ENCODE measurements at places on chromosomes 1 and 21.

GRCh38 chr1:201253906-201254624, 29.2 kb upstream of the PKP1 start:
- no peak for DNase-seq

- peak; percentile 4 for DNase-seq
Measured at GRCh38 chr1:178725466-178726086, 532 bp downstream of the RALGPS2 start.

GRCh38 chr1:88736633-88737248, 52.7 kb downstream of the PKN2 start:
- DNase-seq = no peak

GRCh38 chr1:183022202-183023145, 746 bp upstream of the LAMC1 start:
- DNase-seq = no peak

DNA sequence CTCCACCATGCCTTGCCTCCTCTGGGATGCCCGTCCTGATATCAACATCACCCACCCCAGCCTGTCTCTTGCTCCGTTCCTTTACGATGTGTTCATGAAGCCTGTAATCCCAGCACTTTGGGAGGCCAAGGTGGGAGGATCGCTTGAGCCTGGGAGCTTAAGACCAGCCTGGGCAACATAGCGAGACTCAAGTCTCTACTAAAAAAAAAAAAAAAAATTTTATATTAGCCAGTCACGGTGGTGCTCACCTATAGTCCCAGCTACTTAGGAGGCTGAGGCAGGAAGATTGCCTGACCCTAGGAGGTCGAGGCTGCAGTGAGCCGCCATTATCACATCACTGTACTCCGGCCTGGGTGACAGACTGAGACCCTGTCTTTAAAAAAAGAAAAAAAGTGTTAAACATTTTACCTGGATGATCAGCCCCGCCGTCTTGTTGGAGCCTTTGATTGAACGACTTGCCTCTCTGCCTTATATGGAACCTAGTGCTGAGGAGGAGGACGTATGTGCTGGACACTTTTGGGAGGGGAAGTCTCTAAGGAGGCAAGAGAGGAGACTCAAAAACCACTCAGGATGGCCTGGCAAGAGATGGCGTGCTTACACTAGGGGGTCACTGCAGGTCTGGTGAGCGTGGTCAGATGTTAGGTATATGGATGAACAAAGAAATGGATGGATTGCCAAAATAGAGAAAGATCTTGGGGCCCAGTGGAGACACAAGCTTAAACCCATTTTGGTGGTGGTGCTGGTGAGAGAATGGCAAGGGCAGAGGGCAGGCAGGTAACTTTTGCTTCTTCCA, 80.5 kb upstream of the IFFO2 start:
- no peak for DNase-seq

GRCh38 chr1:203625628-203626019, 1.0 kb upstream of the ATP2B4 start:
- DNase-seq = peak; percentile 53

DNA sequence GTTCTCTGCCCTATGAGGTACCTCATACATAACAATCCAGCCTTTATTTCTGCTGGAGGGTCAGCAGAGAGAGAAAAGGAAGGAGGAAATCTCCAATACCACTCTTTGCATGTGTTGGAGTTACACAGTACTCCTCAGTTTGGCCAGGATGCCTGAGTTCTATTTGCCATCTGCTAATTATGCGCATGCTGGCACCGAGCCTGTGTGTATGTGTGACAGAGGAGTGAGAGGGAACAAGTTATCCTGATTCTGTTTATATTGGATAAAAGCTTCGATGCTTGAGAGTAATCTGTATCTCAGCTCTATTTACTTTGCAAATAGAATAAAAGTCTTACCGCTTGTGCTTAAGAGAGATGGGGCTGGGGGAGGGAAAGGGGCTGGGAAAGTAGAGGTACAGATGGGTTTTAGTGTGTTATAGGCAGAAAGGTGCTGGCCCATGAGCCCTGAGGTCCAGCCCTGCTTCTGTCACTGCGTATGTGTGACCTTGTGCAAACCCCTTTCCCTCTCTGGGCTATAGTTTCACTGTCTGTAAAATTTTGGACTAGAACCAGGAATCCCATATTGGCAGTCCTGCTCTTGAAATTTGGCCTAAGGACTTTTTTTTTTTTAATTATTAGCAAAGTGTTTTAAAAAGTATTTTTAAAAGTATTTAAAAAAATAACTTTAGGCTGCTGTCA, 54.5 kb upstream of the PLXNA2 start:
- no peak for DNase-seq

DNA sequence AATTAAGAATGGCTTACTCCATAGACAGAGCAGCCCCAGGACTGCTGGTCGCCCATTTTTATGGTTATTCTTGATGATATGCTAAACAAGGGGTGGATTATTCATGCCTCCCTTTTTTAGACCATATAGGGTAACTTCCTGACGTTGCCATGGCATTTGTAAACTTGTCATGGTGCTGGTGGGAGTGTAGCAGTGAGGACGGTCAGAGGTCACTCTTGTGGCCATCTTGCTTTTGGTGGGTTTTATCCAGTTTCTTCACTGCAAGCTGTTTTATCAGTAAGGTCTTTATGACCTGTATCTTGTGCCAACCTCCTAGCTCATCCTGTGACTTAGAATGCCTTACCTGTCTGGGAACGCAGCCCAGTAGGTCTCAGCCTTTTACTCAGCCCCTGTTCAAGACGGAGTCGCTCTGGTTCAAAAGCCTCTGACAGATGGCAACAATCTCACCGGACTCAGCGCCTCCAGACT, 5.2 kb upstream of the AGPAT3 start:
- no peak for DNase-seq

- DNase-seq = no peak
Measured at GRCh38 chr21:45010860-45011259, 63.5 kb upstream of the ADARB1 start.

DNA sequence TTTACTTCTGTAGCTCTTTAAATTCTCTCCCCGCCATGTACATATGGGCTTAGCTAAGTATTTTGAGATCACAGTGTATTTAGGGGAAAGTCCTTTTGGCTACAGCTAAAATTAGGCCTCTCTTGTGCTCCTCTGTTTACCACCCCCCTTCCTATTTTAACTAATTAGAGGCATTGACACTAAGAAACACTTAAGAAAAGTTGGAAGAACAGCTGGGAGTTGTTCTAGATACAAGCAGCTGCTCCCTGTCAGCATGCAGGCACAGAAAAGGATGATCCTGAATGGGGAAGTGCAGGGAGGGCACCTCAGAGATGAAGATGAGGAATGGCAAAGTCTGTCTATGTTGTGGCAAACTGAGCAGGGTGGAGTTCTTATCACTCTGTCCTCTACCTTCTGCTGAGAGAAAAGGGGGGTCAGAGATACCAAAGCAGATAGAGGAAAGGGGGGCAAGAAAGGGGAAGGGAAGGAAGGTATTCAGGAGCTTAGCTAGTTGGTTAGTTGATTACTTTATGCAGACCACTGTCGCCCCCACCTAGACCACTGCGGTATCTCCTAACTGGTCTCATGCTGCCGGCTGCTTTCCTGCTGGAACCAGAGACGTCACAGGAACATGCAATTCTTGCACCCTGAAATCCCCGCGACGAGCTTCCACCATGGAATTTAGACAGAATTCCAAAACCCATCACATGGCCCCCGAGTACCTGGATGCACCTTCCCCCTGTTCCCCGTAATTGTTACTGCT, 82.4 kb upstream of the HOOK1 start:
- DNase-seq = no peak

DNA sequence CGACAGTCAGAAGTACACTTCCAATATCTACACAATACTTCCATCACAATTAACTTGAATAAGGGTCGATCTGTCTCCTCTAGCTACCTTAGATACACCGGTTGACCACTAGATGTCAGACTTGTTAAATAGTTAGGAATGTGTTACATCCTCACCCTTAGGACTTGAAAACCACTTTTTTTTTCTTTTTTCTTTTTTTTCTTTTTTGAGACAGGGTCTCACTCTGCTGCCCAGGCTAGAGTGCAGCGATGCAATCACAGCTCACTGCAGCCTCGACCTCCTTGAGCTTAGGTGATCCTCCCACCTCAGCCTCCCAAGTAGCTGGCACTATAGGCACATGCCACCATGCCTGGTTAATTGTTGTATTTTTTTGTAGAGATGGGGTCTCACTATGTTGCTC, 120.4 kb upstream of the GREM2 start:
- no peak for DNase-seq

- DNase-seq = no peak
Measured at GRCh38 chr1:175536369-175536768, 207.0 kb downstream of the TNR start.

- DNase-seq = no peak
Measured at GRCh38 chr21:34968414-34969333, 80.4 kb downstream of the RUNX1 start.

DNA sequence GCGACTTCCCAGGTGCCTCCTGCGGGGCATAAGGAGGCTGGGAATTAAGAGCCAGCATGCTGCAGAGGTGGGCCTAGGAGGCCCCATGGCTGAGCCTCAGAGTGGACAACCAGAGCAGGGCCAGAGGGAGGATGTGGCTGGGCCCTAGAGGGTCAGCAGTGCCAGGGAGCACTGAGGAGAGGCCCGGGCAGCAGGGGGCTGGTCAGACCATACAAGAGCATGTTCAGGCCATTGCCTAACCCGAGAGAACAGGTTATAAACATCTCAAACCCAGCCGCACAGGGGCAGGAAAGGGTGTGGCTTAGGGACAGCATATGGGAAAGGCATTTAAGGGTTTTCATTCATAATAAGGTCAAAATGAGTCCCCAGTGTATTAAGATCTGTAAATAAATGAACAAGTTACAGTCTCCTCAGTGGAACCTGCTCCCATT, 51.1 kb downstream of the IER5 start:
- no peak for DNase-seq

DNA sequence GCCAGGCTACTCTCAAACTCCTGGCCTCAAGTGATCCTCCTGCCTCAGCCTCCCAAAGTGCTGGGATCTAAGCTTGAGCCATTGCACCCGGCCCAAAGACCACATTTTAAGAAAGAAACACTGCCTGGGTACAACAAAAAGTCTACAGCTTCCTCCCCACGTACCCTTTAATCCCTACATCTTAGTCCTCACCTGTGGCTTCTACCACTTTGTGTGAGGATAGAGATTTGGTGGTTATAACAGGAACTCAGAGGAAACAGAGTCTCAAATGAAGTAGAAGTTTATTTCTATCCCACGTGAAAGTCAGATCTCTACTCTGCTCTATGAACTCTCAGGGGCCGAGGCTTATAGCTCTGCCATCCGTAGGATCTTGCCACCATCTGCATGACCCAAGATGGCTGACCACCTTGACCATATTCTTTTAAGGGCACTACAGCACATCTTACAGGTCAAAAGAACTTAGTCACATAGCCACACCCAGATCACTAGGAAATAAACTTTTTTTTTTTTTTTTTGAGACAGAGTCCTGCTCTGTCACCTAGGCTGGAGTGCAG, 13.4 kb downstream of the GPX7 start:
- DNase-seq = no peak

DNA sequence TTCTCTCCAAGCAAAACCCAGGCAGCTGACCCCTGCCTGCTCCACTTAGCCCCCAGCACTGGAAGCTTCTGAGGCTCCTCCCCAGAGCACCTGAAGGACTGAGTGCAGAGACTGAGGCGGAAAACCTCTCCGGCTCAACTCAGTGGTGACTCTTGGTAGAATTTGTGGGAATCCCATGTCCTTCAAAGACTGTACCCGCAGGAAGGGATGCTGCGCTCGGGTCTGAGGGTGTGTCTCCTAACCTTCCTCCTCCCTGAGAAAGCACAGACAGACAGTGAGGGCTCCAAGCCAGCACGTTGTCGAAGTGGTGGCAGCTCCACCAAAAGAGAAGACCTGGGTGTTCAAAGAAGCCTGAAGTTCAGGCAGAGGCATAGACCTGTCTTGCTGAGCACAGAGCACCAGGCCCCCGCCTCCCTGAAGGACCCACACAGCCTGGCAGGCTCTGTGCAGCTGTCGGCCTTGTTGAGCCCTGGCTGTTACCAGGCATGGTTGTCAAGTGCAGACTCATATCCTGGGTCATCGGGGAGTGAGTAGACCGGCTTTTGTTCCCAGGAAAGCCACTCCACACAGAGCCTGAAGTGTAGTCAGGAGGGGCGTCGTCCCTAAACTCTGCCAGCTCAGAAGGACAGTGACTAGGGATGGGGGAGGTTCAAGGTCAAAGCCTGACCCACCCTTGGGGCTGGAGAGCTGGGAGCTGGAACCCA, 36.7 kb downstream of the CSMD2 start:
- DNase-seq = no peak

- DNase-seq = no peak
Measured at GRCh38 chr1:43147625-43148327, 24.3 kb downstream of the EBNA1BP2 start.

DNA sequence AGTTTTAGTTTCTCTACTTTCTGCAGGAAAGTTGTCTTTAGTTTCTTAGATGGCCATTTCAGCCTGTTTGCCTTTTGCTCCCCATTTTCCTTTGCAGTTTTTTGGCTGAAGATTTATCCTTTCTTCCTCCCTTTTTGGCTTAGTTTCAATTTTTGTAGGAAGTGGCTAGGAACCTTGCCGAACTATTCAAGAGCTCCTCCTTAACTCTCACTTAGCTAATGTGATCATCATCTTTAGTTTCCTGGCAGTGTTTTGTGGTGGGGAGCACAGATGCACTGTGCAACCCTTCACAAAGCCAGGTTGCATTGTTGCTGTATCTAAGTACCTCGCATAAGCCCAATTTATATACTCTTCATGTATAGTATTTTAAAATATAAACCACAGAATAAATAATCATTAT, 28.8 kb upstream of the CCDC181 start:
- no peak for DNase-seq

DNA sequence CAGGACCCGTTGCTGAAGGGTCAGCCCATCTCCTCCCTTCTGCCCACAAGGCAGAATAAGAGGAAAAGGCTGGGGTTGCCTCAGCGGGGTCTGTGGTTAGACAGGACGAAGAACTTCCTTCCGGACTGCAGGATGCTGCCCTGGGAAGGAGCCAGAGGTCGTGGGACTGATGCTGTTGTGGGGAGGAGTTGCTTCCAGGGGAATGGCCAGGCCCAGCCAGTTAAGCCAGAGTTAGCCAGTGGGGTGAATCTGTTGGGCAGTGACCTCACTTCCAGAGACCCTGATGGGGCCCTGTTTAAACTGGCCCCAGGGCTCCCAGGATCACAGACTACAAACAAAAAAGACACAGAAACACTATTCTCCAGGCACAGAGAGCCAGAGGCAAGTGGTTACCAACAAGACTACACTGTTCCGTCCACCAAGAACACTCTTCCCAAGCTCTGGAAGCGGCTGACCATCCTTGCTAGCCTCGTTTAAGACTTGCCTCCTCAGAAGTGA, 13.0 kb downstream of the FAM229A start:
- DNase-seq = no peak

GRCh38 chr1:114700036-114700600, 4.8 kb upstream of the AMPD1 start:
- no peak for DNase-seq

GRCh38 chr1:27004471-27005165, 8.0 kb downstream of the TENT5B start:
- DNase-seq = no peak

DNA sequence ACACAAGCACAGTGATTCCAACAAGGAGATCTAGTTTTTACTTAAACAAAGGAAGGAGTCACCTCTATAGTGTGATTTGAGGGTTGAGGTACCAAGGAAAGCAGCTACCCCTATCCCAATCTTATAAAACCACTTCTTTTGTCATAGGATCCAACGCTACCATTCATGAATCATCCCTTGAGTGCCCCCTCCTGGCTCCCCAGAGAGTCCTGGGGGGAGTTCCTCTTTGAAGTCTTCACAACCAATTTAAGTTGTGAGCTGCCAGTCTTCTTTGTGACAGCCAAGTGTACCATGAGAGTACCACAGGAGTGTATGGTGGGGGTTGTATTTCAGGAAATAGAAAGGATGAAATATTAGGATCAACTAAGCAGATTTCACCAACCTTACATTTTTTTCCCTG, 39.1 kb upstream of the NHLH2 start:
- DNase-seq = no peak

Data from effector CD4-positive, alpha-beta T cell (primary cell).